ENCODE measurements at places on chromosomes 1 and 21. TPM values are rescaled to one million over a fixed set of nuclear protein-coding genes. Genes with fewer than 3 reads are reported as not detected.

The FCER1G gene
- total RNA-seq, result not detected

The FCRL2 gene
- total RNA-seq, result not detected

The FAM72C gene
- 1.5 TPM for total RNA-seq

The CFHR4 gene
- total RNA-seq, result not detected

The DUSP10 gene
- 2.9 TPM for total RNA-seq

The ANKRD13C gene
- total RNA-seq, result 15.9 TPM

The NBPF6 gene
- not detected for total RNA-seq

The HEYL gene
- 2.5 TPM for total RNA-seq

The LBR gene
- 19.4 TPM for total RNA-seq

The OR2G6 gene
- total RNA-seq, result not detected

The UTP11 gene
- 30.1 TPM for total RNA-seq

The RNPEP gene
- 52.9 TPM for total RNA-seq

The AVPR1B gene
- total RNA-seq, result not detected

The ESPN gene
- total RNA-seq, result not detected

The KRTAP10-7 gene
- not detected for total RNA-seq

The BNIPL gene
- not detected for total RNA-seq

The LINGO4 gene
- not detected for total RNA-seq

The GREM2 gene
- not detected for total RNA-seq

The MROH7 gene
- total RNA-seq, result 0.54 TPM

The BSND gene
- total RNA-seq, result not detected
